ENCODE measurements at places on chromosomes 3 and 15. TPM values are rescaled to one million over a fixed set of nuclear protein-coding genes. Genes with fewer than 3 reads are reported as not detected.

Gene EPHA6
- not detected for total RNA-seq

Gene CACNA1D
- not detected for total RNA-seq

Gene HRG
- total RNA-seq, result not detected

Gene CCPG1
- 12.3 TPM for total RNA-seq

Gene XCR1
- not detected for total RNA-seq

Data from airway epithelial cell (primary cell).